ENCODE measurements at places on chromosomes 7 and 10. TPM values are rescaled to one million over a fixed set of nuclear protein-coding genes. Genes with fewer than 3 reads are reported as not detected.
A peak's percentile ranks its signal among the peaks of the same experiment; 100 is the strongest.

Gene RAB19
- 4.2 TPM for total RNA-seq

Gene MMD2
- not detected for total RNA-seq

Gene NODAL
- total RNA-seq = not detected

Gene CTTNBP2
- not detected for total RNA-seq

DNA sequence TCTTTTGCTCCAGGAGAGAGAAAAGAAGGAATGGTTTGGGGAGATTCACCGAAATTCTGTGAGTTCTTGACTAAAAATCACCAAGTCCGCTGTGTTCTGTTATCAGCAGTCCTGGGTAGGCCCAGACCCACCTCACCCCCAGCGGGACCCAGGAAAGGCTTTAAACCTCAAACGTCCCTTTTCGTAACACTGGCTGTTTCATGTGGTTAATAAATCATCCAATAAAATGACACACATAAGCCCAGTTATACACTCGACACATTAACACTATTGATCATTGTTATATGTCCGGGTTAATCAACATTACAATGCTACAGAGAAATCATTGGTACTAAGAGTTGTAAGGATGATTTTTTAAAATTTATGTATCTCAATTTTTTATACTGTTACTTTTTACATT is 25.2 kb downstream of the DIP2C start:
- DNase-seq = no peak

DNA sequence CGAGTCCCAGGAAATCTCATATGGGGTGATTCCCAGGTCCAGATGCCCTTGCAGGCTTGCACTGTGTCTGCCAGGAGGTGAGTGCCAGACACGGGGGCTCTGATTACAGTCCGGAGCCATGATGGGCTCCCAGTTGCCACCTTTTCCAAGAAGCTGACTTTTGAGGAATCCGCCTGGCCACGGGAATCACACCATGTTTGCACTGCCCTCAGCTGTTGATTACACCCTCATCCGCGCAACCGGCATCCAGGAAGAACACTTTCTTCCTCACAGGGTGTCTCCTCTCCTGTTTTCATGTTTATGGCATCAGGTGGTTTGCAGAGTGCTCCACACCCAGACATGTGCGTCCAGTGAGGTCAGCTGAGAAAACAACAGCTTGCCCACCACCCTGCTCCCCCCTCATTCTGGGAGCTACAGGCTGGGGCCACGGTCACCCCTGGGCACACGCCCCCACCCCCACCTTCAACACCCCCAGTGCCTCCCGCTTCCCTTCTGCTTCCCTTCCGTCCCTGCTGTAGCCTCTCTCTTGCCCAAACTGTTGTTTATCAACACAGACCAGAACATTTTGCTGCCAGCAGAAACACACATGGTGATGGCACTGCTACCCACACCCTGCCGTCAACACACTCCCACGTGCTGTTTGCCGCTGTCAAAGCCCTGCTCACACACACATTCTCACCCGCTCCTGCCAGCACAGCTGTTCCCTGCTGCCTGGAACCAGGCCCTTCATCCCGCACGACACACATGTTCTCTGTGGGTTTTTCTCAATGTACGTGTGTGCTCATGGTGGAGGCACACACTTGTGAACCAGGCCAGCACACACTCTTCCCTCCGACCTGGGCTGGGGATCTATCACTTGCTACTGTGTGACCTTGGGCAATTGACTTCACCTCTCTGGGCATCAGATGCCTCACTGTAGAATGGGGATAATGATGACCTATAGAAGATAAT is 35.8 kb downstream of the DDIT4 start:
- peak; percentile 44 for DNase-seq

- DNase-seq = no peak
Observed at GRCh38 chr10:77533887-77534278, 103.7 kb downstream of the KCNMA1 start.

DNA sequence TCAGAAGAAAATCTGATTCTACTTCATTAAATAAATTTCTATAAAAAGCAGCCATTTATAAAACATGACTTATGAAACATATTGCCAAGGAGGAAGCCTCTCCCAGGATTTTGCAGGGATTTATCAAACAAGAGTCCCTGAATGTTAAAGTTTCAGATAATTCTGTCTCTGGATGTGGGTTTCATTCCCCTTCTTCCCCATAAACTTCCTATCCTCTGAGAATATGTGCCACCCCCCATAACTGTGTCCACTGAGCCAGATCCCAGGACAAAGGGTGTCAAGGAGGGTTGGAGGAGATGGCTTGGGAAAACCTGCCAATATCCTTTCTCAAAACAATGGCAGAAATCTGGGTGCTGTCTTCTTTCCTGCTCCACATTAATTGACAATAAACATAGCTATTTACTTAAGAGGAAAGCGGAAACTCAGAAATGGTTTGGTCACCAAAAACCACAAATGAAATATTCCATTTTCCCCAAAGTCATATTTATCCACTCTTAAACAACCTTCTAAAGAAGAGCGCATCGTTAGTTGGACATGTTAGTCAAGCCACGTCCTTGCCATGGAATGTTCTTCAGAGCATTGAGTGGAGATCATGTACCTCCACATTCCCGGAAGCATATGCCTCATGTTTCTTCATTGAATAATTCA is 54.3 kb upstream of the AKR1E2 start:
- DNase-seq = no peak

DNA sequence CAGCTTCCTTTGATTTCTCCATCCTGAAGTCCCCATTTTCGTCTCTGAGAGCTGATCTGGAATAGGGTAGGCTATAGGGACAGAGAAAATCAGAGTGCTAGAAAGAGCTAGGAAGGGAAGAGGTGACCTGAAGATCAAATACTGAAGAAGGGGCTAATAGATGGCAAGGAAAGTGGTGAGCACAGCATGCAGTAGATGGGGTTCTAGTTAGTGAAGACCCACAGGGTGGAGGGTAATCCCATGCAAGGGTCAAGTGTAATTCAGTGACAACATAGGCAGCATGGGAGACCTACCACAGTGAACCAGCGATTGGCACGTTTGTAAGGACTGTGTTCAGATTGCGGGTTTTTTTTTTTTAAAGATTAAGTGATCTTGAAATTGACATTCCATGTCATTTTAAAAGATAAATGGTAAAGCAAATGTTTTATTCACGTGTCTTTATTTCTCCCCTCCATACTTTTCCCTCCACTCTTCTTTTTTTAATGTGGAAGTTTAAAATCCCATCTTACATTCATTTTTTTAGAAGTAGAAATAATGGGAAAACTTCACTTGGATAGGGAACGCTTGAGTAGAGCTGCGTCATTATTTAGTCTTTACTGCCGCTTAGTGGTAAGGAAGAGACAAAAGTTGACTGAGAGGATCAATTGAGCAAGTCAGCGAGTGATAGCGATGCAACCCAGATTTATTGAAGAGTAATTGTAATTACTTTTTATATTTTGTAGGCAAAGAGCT is 21.0 kb upstream of the ABI1 start:
- DNase-seq = no peak

GRCh38 chr10:78458983-78459638 is 425.4 kb downstream of the RPS24 start:
- DNase-seq = no peak

DNA sequence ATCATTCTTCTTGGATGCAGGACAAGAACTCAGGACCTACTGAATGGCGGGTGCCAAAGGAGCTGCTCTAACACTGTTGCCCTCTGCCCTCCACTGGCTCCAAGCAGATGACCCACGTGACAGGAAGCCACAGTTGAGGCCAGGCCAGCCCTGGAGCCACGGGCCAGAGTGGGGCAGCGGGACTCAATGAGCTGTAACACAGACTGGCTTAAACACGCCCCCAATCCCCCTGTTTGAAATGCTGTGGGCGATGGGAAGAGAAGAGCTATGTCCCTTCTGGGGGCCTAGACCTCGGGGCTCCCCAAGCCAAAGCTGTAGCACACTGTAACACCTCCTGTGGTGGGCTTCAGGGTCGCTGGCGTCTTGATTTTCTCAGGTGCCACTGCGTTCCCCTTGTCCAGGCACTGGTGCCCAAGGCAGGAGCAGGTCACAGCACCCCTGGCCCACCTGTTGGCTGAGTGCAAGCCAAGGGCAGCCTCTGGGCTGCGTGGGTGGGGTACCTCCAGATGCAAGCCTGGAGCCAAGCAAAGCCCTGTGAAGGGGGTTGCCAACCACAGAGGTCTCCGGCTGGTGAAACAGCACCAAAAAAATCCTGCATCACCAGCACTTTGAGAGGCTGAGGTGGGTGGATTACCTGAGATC is 18.6 kb upstream of the ZMIZ2 start:
- no peak for DNase-seq

- DNase-seq = no peak
Observed at GRCh38 chr10:48399056-48399541, 92.6 kb downstream of the MAPK8 start.

DNA sequence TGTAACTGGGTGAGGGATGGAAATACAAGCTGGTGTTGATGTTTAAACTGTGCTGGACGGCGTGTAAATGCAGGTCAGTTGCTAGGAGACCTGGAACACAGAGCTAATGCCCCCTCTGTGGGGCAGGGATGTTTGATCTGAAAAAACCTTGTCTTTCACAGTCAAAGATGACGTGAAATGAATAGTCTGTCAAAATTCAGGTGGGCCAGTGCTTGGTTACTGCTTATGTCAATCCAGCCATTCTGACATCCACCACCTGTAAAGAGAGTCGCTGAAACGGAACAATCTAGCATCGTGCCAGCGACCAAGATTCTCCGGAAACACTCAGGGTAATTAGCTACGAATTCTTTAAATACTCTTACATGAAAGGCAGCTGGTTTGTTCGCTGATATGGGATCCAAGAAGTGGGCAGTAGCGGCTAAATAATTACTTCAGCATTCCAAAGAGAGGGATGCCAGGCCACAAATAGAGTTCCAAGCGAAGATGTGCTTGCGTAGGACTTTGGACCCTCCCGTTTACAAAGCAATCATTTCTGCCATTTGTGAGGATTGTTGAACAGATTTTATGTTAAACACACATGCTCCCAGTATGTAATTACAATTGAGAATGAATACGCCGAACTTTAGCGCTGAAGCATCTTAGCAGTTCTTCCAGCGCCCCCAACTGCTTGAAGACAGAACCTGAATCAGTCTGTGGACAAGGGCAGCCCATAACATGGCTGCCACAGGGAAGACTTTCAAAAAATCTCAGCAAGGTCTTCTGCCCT is 7.3 kb upstream of the ASB4 start:
- DNase-seq = no peak

DNA sequence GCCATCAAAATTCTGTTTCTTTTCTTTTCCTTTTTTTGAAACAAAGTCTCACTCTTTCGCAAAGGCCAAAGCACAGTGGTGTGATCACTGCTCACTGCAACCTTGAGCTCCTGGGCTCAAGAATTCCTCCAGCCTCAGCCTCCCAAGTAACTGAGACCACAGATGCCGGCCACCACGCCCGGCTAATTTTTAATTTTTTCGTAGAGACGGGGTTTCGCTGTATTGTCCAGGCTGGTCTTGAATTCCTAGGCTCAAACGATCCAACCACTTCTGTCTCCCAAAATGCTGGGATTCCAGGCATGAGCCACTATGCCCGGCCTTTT is 25.7 kb upstream of the TRIM56 start:
- DNase-seq = no peak

DNA sequence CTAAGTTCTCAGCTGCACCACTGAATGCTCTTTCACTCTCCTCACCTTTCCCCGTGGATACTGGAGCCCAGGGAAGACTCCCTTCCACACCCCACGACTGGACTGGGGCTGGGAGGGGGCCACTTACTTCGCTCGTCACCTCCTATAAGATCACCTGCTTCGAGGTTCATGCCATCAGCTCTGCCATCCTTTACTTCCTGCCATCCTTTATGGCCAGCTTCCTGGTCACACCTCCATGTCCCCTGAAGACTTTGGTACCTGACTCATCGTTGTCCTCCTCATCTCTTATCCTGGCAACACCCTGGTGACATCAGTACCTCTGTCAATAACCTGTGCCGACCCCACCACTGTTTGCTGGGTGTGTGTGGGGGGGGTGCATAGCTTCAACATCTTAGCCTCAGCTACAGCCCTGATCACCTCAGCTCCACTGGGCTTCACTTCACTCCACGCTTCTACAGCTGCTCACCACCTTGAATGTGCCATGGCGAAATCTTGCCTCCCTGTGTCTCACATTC is 8.7 kb upstream of the VDAC2 start:
- no peak for DNase-seq

DNA sequence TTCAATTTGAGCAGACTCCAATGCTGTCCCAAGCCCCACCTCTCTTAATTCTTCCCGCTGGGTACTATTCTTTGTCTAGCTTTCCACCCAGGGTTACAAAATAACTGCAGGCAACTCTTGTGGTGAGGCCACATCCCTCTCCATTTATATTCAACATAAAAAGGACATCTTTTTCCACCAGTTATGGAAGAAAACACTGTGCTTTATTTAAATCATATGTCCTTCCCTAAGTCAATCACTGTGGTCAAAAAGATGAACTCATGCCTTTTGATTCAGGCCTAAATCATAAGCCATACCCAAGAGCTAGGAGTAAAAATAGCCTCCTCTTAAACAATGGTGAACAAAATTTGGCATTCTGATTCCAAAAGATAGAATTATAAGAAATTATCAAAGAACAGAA is 386.0 kb downstream of the SEMA3D start:
- no peak for DNase-seq

DNA sequence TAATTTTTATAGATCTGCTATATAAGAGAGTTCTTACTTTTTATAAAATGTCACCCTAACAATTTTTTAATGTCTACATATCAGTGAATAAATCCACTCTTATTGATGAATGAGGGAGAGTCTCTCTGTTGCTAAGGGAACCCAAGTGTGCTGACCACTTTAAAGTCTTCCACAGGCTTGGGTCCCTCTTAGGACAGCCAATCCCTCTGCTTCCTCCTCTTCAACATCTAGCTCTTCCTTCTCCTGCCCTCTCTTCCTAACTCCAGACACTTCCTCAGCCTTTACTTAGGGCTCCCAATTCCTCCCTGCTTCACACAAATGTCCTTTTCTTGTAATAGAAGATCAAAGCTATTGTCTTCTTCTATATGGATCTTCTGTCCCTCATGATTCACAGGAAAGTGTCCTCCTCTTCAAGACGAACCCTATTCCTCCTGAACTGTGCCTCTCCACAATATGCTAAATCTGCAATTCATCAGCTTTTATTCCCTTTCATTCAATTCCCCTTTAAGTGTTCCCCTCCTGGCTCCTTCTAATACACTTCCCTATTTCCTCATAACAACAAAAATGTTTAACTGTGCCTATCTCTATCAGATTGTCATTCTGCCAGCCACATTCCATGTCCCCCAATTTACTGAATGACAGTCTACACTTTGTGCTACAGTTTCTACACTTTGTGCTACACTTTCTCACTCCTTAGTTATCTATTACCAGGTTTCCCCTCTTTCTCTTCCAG is 37.7 kb downstream of the CDK6 start:
- no peak for DNase-seq

GRCh38 chr10:100551196-100551595 is 15.5 kb downstream of the HIF1AN start:
- no peak for DNase-seq

GRCh38 chr10:2883238-2883637 is 184.1 kb upstream of the PFKP start:
- DNase-seq = no peak

Data from CD8-positive, alpha-beta T cell (primary cell).